Ammon's horn (tissue), 1 donor: ENCODE measurements at places on chromosomes 5 and 9.
A peak's percentile ranks its signal among the peaks of the same experiment; 100 is the strongest.

DNA sequence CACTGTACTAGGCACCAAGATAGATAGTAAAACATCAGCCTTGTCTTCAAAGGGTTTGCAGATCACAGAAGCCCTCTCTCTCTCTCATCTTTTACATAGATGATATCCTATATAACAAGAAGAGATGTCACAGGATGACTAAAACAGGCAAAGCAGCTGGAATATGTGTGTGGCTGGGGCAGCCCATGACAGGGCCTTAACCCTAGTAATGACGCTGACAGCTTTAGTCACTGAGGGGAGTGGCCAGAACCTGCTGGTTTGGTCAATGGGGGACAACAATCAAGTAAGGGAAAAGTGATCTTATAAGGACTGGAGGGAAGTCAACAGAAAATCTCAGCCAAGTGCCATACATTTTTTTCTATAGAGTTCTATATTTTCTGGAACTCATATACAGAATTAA, 41.9 kb upstream of the RIC1 start:
- no peak for DNase-seq

GRCh38 chr9:82062245-82062644, 73.7 kb downstream of the SPATA31D1 start:
- DNase-seq: peak; percentile 34

- no peak for DNase-seq
These were observed 53.7 kb downstream of the GOLM1 start for GRCh38 chr9:86045654-86046053.

DNA sequence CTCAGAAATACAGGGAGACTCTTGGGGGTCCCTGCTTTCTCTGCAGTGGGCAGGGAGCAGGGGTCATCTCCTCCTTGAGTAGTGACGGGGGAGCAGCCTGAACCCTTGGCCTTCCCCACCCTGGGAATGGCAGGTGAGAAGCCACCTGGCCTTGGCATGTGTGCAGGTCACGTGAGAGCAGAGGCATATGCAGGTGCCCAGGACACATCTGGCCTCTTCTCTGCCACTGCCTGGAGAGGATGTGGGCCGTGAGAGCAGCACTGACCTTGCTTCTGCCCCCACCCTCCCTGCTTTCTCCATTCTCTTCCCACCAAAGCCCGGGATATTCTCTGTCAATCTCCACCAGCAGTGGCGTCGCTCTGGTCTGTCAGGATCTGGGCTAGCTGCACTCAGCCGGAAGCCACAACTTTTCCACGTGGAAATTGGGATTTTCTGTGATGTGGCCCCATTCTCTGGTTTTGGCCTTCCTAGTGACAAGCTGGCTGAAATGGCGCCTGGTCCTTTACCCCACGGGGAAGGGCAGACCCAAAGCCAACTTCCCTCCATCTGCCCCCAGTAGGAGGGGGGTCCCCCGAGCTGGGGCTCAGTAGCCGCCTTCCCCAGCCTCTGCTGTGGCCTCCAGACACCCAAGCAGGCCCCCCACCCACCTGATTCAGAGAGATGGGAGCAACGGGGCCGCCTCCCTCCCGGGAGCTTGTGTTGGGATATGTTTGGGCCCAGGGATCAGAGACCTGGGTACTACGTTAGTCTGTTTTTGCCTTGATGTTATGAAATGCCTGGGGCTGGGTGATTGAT, 70.4 kb upstream of the FCN1 start:
- no peak for DNase-seq

GRCh38 chr9:26892251-26893029, at the start of gene CAAP1:
CAAP1 (minus strand) TSS chr9:26892802; CDS start chr9:26892715, 87 bp downstream.
- peak; percentile 97 for DNase-seq

DNA sequence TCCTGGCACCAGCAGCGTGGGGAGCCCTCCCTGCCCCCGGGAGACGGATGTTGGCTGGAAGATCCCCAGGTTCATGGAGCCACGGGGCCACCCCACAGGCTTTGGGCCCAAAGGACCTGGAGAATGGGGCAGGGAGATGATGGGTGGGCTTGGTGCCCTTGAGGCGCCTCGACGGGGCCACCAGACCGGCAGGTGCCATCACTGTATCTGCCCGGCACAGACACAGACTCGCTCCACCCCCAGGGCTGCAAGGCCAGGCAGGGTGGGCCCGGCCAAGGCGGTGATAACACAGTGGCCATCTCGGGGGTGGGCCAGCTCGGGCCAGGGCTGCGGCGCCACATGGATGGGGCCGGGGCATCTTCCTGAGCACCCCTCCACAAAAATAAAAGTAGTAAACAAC, 35.0 kb upstream of the EGFL7 start:
- DNase-seq: no peak

DNA sequence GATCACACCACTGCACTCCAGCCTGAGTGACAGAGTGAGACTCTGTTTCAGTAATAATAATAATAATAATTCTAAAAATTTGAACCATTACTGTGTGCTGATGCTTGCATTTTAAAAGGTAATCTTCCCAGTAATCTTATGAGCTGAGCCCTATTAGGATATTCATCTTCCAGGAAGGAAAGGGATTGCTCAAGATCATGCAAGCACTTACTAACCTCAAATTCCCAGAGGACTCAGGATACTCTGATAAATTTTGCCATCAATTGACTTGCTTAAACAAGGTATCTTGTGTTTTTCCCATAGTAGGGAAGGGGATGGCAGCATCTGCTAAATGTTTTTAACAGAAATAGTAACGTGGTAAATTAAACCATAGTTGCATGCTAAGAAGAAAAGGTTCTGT, 176.4 kb upstream of the MRPS30 start:
- DNase-seq: no peak

DNA sequence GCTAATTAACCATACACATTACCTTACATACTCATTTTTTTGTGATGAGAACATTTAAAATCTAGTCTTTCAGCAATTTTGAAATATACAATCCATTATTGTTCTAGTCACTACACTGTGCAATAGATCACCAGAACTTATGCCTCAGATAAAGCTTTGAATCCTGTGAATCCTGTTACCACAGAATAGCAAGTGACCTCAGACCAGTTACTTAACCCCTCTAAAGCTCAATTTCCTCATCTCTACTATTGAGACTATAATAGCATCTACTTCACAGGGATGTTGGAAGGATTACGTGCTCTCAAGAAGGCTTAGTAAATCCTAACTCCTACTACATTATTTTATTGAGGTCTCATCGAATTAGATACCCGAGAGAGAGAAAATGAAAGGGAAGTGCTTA, 60.2 kb upstream of the PIP5K1B start:
- no peak for DNase-seq

- DNase-seq: peak; percentile 54
These were observed 102.9 kb downstream of the LIFR start for GRCh38 chr5:38453506-38453905.

DNA sequence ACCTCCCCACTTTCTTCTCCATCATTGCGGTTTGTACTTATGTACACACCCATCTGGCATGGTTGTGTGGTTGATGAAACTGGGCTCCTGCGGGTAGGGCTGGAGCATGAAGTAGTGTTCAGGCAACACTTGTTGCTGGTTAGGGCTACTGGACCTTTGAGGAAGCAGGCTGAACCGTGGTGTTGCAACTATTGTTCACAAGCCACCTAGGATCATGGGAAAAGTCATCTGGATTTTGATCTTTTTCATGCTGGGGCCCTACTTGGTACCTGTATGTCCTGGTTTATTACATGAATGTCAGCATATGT, 40.1 kb upstream of the TIFAB start:
- no peak for DNase-seq

GRCh38 chr5:135813758-135814157, 20.7 kb upstream of the SLC25A48 start:
- no peak for DNase-seq

- DNase-seq: peak; percentile 59
These were observed at the start of gene CMBL for GRCh38 chr5:10307206-10308148. CMBL (minus strand) TSS chr5:10307902; CDS start chr5:10290762, 17,140 bp downstream.

DNA sequence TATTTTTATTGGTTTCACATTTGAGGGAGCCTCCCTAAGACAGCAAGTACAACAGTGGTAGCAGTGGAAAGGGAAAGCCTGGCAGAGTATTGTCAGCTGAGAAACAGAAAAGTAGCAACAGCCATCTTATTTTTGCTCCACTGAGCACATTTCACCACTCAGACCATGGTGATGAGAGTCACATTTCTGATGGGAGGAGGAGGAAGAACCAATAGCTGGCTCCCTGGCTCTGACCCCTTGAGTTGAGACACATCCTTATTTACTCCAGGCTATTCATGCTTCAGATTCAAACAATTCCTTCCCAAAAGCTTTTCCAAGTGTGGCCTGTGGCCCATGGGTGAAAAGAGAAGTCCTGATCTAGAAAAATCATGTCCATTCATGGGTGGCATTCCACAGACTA, 236.3 kb downstream of the ARHGAP26 start:
- peak; percentile 37 for DNase-seq

GRCh38 chr5:35046774-35047173, 975 bp downstream of the AGXT2 start:
- DNase-seq: no peak

- DNase-seq: no peak
These were observed 183.1 kb downstream of the C9orf50 start for GRCh38 chr9:129437626-129438323.

- no peak for DNase-seq
These were observed 42.1 kb downstream of the SEC61B start for GRCh38 chr9:99264070-99264680.

- no peak for DNase-seq
These were observed 58.9 kb upstream of the RAPGEF6 start for GRCh38 chr5:131693894-131694293.

GRCh38 chr5:594226-594860, 17.8 kb upstream of the CEP72 start:
- no peak for DNase-seq

GRCh38 chr5:150665044-150665443, 4.0 kb downstream of the MYOZ3 start:
- no peak for DNase-seq

DNA sequence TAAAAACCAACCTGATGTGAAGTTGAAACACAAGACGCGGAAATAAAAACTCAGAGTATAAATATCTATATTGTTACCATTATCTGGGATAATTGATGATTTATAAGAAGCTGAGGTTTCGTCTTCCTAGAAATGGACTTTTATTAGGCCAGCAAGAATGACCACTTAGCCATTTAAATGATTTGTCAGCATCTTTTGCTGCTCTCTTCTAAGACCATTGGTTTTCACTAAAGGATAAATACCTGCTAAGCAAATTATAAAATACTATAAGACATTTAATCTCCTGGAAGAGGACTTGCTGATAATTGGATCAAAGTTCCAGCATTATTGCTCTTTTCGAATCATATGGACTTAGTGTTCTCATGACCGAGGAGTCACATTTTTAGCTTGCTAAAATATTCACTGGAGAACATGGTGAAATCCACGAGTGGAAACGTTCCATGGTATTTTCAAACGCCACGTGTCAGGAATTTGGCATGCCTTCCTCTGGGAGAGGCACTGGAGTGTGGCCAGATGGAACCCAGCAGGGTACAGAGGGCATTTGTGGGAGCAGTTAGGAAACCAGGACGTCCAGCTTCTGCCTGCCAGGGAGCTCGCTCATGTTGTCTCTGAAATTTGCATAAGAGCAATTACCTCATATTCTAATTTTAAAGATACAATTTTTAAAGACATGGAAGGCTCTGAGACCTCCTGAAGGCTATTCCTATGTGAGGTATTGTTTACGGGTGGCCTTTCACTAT, 43.1 kb downstream of the TNFAIP8 start:
- DNase-seq: no peak

DNA sequence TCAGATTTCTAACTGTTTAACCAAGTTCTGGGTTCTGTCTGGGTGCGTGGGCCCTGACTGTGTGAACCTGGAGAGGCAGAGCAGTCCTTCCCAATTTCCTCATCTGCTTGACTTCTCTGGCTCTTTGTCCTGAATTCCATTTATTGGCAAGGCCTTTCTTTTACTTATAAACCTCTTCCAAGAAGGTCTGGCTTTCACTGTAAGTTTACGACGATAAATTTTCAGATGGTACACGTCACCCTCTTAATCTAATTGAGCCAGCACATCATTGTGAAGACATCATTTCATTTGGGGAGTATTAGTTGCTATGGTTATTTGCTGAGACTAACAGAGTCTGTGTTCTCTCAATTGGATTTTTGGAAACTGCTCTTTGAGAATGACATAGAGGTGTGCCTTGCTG, 92.4 kb downstream of the ARHGAP26 start:
- no peak for DNase-seq

DNA sequence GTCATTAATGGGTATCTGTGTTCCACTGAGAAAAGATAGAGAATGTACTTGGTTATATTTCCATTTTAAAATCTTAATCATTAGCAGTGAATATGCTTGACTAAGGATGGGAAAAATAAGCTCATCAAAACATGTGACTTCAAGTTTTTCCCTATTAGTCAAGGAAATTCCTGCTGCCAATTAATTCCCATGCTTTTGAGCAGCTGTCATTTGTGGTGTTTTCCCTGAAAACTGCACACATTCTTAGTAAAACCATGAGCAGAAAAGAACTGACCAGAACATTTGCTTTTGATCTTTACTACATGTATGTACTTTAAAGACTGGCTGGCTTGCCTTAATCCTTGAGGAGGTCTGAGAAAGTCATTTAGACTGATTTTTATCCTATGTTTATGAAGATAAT, 75.2 kb downstream of the AOPEP start:
- DNase-seq: no peak

- DNase-seq: no peak
These were observed 102.7 kb downstream of the GOLPH3 start for GRCh38 chr5:32071351-32071944.

- DNase-seq: no peak
These were observed 319.5 kb upstream of the TNC start for GRCh38 chr9:115437418-115437817.

GRCh38 chr9:115254287-115255180, 136.6 kb upstream of the TNC start:
- no peak for DNase-seq

DNA sequence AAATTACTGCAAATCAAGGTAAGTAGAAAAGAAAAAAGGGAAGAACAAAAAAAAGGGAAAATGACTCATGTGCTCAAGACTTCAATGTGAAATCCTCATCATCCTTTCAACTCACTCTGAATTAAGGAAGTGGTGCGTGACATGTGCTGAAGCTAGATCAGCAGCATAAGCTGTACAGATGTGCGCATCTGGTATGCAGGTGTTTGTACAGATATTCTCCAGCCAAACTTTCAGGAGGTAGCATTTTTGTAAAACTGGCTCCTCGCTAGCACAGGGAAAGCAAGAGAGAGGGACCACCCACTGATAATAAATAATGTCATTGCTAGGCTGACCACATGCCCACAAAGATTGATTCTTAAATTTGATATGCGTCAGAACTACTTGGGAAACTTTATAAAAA, 253.9 kb upstream of the RGMB start:
- DNase-seq: no peak

GRCh38 chr5:141359790-141360426, at the start of gene PCDHGB2:
PCDHGB2 (plus strand) TSS chr5:141359994; CDS start chr5:141360136, 142 bp downstream.
- DNase-seq: peak; percentile 30
